ENCODE measurements at places on chromosomes 11 and 22.
A peak's percentile ranks its signal among the peaks of the same experiment; 100 is the strongest.

GRCh38 chr11:36411202-36411640 lies 98.9 kb downstream of the TRAF6 start:
- DNase-seq = no peak

DNA sequence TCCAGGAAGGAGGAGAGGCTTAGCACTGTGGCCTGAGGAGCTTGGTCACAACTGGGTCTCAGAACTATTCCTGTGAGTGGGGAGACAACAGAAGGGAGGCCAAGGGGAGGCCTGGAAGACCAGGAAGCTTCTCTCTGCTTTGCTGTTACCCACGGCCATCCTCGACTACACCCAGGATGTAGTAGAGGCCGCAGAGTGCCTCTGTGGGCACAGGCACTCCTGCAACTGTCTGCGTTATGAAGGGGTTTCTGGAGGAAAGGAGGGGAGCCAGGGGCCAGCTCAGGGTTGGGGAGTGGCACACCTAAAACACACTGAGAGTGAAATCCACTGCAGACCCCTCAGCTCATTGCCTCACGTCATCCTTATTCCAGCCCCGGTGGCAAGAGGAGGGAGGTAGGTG lies 3.8 kb upstream of the MFRP start:
- DNase-seq = no peak

DNA sequence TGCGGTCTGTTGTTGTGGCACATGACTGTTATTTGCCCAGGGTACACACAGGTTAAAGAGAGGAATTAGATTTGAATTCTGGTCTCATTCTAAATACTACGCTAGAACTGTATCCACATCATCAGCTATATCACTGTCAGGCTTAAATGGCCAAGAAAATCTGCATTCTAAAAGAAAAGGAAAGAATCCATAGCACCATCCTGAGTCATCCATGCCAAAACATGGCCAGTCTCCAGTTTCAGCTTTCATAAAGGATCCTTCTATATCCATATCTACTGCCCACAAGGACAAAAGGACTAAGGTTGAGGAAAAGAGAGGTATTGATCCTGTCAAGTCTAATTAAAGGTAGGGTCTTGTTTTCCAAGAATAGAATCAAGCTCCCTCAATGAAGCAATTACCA lies 73.6 kb upstream of the GDPD4 start:
- no peak for DNase-seq

DNA sequence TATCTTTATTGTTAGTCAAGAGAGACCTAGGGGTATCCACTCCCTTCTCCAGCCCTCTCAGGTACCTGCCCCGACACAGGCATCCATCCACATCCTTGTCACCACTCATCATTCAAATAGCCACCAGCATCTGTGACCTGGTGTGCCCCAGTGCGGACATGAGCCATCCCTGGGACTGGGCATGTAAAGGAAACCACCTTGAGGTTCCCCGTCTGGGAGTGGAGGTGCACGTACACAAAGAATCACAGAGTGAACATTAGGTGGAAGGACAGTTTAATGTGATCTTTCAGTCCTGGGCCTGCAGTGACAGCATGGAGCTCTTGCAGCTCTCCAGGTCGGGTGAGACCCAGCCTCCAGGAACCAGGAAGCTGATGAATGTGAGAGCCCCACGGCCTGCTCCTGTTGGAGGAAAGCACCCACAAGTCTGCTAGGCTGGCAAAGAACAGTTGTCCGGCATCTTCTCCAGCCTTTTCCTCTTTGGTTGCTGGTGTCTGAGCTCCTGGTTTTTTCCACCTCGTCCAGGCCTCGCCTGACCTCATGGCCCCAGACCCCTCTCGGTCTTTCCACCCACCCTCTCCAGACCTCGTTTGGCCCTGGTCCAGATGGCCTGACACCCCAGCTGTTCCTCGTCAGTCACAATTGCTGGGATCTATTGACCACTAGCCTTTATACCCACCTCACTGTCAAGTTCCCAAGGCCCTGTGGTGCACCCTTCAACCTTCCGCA lies 16.5 kb downstream of the PSMD13 start:
- DNase-seq = no peak

GRCh38 chr11:10678101-10678500 lies 15.5 kb downstream of the IRAG1 start:
- no peak for DNase-seq

GRCh38 chr22:25775531-25775930 lies 33.5 kb downstream of the MYO18B start:
- no peak for DNase-seq

- no peak for DNase-seq
These were observed 14.2 kb upstream of the FAM83F start for GRCh38 chr22:39980596-39980995.

DNA sequence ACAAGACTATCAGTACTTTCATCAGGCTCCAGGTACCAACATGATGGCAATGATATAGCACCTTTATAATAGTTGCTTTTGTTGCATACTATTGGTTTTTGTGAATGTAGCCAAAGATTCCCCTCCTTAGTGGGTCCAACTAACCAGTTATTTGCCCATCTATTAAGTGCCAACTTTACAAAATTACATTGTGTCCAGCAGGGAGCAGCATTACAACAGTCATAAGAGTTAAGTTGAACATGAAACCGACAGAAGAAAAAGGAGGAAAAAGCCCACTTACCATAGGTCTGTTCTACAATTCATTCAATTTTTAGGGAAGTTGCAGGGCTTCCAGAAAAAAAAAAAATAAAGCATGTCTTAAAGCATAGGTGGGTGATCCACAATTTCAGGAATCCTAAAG lies 21.6 kb downstream of the IMMP1L start:
- DNase-seq = no peak

DNA sequence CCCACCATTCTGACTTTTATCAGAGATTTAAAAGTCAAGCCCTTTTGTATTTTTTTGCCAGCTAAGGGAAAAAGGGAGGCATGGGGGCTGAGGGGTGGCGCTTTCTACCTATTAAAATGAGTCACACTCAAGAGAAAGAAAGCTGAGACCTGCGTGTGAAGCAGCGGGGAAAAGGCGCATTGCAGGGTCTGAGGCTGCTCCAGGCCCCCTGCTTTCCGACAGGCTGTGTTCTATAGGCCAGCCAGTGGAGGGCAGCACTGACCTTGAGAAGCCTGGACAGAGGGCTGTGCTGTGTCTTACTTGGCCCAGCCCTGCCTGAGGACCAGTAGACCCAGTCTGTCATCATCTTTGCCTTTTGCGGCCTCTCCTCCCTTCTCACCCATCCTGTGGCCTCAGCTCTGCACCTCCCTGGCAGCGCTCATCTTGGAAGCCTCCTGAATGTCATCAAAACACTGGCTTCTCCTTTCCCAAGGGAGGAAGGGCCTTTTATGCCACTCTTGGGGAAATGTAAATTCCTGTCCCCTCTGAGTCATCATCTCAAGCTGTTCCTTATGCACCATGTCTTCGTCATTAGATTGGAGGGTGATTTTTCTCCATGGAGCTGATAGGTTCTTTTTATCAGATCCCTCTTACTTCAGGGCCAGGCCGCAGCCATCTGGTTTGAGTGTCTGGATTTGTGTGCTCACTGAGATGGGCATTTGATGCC lies 12.6 kb upstream of the MAPK8IP1 start:
- DNase-seq = peak; percentile 25

- DNase-seq = peak; percentile 96
These were observed 64.1 kb downstream of the C11orf87 start for GRCh38 chr11:109486129-109486528.

DNA sequence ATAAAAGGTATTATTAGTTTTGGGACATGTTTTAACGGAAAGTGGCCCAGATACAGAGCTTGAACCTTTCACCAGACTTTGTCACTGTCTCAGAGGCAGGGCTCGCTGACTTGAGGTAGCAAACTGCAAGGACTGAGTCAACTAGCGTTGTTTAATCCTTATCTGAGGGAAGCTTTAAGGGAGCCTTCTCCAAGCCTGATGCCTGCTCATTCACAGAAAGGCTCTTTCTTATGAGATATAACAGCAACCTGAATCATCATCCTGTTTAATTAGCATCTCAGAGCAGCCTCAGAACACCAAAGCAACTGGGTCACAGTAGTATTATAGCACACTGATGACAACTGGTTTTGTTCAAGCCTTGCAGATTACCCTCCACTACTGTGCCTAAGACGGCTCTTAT lies 54.2 kb upstream of the CYP2D6 start:
- DNase-seq = no peak

DNA sequence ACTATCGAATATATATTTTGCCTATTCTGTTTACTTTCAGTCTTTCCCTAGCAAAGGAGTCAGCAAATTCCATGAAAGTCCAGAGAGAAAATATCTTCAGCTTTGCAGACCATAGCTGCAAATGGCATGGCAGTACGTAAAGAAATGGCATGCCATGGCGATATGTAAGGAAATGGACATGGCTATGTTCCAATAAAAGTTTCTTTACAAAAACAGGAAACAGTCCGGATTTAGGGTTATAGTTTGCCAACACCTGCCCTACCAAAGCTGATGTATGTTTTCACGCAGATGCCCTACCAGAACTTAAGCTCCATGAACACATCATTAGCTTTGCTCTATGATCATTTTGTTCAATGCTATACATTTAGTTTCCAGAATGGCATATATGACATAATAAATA lies 19.5 kb downstream of the KIAA0930 start:
- no peak for DNase-seq

DNA sequence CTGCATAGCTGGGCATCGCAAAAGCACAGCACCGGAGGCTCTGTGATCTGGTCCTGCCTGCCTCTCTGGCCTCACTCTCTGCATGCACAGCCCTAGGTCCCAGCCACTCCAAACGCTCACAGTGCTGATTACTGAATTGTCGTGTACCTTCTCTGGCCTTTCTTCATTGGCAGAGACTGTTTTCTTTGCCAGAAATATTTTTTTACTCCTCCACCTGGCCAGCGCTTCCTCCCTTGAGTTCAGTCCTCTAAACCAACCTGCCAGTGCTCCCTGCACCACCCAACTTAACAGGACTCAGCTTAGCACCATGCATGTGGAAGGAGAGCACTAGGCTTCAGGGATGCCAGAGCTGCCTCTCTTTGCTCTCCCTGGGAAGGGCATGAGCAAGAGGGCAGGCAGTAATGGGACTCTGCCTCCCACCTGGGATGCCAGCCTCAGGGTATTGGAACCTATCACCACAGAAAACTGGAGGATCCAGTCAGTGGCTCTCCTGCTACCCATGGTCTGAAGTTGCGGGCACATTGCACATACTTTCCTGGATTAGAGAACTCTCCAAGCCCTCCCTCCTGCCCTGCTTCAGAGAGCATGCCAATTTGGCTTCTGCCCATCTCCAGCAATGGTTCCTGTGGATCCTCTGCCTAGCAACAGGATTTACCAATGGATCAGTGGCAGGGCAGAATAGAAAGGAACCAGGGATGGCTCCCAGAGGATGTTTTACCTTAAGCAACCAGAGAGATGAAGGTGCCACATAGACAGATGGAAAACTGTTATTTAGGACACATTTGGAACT lies 37.0 kb upstream of the GNAZ start:
- no peak for DNase-seq

DNA sequence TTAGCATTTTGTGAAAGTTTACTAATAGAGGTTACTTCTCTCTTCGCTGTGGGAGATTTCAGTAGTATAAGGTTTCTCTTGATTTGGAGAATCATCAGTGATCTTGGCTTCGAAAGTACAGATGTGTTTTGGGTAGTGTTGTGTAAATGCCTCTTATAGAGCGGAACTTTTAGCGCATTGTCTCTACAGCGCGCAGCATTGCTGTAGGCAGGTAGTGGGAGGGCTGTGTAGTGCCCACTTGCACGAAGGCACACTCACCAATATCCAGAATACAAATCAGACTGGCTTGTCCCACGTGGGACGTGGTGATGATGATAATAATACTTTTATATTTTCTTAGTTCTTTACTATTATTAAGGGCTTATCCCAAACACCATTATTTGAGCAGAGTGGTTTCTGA lies 51.4 kb downstream of the FAM83F start:
- no peak for DNase-seq
